SK-N-SH (cell line): ENCODE measurements at places on chromosomes 11 and 22. TPM values are rescaled to one million over a fixed set of nuclear protein-coding genes. Genes with fewer than 3 reads are reported as not detected.

Gene KCNQ1
- polyA plus RNA-seq = 0.05 and 0.15 TPM in 2 replicates

Gene KCNE3
- not detected in 2 replicates for polyA plus RNA-seq

Gene CLMP
- polyA plus RNA-seq = 61.9 and 85.1 TPM in 2 replicates

Gene ABCG4
- polyA plus RNA-seq = 0.50 and 0.72 TPM in 2 replicates

Gene CCDC188
- polyA plus RNA-seq = 21.1 and 24.0 TPM in 2 replicates

Gene MRGPRG
- polyA plus RNA-seq = not detected in 2 replicates

Gene KCTD14
- 0.25 and 0.32 TPM in 2 replicates for polyA plus RNA-seq

Gene KREMEN1
- 7.9 and 10.0 TPM in 2 replicates for polyA plus RNA-seq

Gene OR51B5
- polyA plus RNA-seq = 0.15 and 0.29 TPM in 2 replicates

Gene MMP3
- 39.3 and 48.4 TPM in 2 replicates for polyA plus RNA-seq

Gene MAJIN
- polyA plus RNA-seq = not detected in 2 replicates

Gene SPON1
- polyA plus RNA-seq = not detected in 2 replicates

Gene HEPACAM
- not detected in 2 replicates for polyA plus RNA-seq

Gene SAA2
- not detected in 2 replicates for polyA plus RNA-seq

Gene ZNRF3
- polyA plus RNA-seq = 2.9 and 4.2 TPM in 2 replicates

Gene FIBIN
- polyA plus RNA-seq = 0.55 and 0.66 TPM in 2 replicates

Gene DEFB131B
- not detected in 2 replicates for polyA plus RNA-seq

Gene OR5M10
- not detected in 2 replicates for polyA plus RNA-seq

Gene SMC1B
- not detected in 2 replicates for polyA plus RNA-seq

Gene MMP12
- 2.0 and 2.8 TPM in 2 replicates for polyA plus RNA-seq
